Cardiac septum (tissue), 1 donor: ENCODE measurements at places on chromosomes 6 and 20. TPM values are rescaled to one million over a fixed set of nuclear protein-coding genes. Genes with fewer than 3 reads are reported as not detected.

Gene CPXM1
- 0.19 TPM for total RNA-seq

DNA sequence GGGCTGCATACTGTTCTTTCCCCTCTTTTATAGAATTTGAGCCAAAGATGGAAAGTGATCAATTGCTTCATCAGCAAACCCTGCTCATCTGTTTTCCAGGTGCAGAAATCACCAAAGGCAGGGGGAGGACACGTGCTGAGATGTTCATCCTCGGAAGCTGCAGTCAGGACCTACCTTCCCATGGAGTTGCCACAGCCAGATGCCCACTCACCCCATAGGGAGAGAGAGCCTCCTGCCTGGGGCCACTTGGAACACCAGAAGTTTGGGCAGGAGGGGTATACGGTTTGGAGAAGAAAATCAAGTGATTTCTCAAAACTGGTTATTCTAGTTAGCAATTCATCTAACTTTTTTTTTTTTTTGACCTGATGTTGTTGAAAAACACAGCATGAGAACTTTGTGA is 5.3 kb upstream of the CST7 start:
- no peak for DNase-seq

DNA sequence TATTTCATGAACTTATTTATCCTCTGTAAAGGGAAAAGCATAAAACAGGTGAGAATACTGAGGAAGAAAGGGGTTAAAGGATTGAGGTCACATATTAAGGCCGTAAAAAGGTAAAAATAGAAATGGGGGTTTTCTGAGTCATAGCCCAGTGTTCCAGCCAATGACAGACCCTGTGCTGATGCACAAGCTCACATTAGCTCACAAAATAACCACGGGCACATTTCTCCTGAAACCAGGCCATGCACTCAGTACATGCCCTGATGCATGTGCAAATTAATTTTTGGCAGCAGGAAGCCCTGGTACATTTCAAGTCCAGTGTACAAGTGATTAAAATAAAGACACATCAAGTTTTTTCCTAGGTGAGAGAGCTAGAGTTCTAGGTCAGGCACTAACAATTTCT is 194.4 kb downstream of the TMEM200A start:
- no peak for DNase-seq

GRCh38 chr6:83476971-83477370 is 35.4 kb upstream of the PRSS35 start:
- DNase-seq, result no peak

- no peak for DNase-seq
Observed at GRCh38 chr6:121668259-121668658, 232.8 kb downstream of the GJA1 start.

DNA sequence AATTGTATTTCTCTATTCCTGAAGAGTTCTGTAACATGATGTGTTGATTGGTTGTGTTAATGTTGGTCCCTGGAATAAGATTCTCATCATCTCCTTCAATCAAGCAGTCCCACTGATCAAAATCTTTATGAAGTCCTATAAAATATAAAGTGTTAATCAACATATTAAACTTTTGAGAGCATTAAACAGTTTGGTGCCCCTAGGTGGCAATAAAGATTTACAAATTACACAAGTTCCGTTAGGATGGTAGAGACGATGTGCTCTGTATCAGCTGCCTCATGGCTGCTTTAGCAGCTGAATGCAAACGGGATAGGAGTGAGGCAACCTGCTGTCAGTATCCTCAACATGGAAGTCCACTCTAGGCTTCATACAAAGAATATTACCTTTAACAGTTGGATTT is 16.9 kb downstream of the TDRD6 start:
- no peak for DNase-seq

DNA sequence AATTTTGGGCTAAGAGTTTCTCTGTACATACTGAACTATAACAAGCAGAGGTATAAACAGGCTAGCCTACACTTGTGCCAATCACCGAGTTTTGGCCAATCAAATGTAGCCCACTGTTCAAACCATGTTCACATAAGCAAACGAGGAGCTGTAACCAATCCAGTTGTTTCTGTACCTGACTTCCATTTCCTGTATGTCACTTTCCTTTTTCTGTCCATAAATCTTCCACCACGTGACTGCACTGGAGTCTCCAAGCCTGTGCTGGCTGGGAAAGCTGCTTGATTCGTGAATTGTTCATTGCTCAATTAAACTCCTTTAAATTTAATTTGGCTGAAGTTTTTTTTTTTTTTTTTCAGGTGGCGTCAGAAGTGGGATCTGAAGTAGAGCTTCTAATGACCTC is 332.9 kb downstream of the RNF144B start:
- no peak for DNase-seq

DNA sequence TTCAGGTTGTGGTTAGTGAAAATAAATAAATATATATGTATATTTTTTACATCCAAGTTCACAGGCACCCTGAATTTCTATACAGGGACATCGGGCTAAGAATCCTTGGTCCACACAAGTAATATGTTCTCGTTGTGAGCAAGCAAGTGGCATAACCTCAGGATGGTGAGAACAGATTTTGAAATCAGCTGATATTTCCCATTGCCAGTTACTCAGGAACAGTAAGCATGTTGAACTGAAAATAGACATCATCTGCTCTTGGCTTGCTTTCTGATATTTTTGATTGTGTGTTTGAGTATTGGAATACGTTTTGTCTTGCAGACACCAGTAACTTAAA is 87.7 kb downstream of the TRMT6 start:
- DNase-seq, result no peak

DNA sequence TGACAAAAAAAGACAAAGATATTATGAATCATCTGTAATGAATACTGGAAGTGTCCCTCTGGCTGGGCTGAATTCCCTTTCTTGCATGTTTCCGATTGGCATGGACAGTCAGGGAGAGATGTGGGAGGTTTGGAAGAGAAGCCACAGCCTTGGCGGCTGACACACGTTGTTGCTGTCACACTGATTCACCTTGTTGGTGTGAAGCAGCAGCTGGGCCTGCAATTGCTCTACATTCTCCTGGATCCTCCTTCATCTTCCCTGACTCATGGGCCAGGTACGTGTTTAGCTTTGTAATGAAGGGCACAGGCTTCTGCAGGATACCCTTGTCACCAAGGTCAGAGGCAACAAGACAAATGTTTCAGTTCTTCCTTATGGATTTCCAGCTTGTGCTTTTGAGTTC is 13.4 kb upstream of the SMIM8 start:
- DNase-seq, result no peak

GRCh38 chr6:40999569-40999968 is 39.5 kb downstream of the UNC5CL start:
- no peak for DNase-seq

DNA sequence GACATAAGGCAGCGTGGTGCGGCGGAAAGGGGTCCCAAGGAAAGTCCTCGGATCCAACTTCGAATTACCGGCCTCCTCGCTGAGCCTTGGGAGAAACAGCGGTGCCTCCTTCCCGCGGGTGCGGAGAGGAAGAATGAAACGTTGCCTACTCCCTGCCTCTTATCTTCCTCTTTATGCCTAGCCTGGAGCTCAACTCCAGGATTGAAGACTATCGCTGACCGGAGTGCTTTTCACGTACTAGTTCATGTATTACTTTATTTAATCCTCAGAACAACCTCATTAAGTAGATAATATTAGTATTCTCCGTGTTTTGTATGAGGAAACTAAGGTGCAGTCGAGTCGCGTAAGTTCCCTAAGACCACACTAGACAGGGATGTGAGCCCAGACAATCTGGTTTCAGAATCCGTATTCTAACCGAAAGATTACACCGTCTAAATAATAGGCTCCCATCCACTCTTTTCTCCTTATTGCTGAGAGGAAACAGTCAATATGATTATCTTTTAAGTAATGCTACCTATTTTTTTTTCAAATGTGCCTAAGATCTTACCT is 793 bp upstream of the PDSS2 start:
- no peak for DNase-seq

Gene SLC17A3
- not detected for total RNA-seq

Gene GPSM3
- total RNA-seq, result 6.9 TPM
